Fibroblast of gingiva (primary cell): ENCODE measurements at places on chromosomes 5 and 9.
A peak's percentile ranks its signal among the peaks of the same experiment; 100 is the strongest.

GRCh38 chr5:145689235-145689634 is 145.9 kb downstream of the PRELID2 start:
- no peak for DNase-seq

DNA sequence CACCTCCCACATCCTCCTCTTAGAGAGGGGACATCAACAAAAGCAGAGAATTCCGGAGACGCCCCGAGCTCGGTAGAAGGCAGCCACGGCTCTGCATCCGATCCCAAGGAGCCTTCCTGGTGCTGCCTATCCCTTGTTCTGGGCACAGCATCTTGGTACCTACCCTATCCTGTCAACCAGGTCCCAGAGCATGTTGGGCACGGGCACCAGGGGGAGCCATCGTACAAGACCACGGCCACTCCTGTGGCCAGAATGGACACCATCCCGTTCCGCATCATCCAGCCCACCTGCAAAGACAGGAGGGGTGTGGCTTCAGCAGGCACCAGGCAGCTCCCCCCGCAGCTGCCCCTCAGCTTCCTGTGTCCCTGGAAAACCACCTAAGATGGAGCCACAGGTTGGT is 62.7 kb upstream of the ZNF354A start:
- DNase-seq, result no peak

DNA sequence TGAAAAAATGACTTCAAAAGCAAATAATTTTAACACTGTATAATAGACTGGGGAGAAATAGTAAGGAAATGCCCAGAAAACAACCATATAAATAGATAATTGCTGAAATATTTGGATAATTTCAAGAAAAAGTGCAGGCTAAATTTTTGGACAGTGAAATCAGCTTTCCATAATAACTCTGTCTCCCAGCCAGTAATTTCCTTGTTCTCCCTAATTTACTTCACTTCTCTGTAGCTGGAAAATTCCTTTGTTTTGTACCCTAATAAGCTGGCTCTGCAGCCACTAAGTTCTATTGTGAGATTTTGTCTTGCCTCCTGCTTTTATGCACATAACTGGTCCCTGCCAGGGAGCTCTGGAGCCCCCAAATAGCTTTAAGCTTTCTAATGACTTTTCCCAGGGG is 27.7 kb downstream of the PRDM6 start:
- DNase-seq, result no peak

DNA sequence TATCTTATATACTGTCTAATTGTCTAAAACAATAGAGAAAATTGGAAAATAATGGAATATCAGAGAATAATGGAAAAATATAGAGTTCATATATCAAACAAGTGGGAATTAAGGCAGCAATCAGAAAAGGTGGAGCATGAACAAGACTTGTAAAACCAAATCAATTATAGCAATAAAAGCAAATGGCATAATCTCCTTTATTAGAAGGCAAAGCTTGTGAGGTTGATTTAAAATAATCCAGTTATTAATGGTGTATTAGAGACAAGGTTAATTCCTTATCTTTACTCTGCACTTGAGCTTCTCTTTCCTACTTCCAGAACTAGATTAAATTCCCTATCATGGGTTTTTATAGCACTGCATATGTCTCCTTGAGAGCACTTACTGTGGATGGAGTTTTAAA is 64.1 kb downstream of the AMBP start:
- no peak for DNase-seq

GRCh38 chr5:82174919-82175219 is 103.3 kb downstream of the RPS23 start:
- DNase-seq, result no peak

DNA sequence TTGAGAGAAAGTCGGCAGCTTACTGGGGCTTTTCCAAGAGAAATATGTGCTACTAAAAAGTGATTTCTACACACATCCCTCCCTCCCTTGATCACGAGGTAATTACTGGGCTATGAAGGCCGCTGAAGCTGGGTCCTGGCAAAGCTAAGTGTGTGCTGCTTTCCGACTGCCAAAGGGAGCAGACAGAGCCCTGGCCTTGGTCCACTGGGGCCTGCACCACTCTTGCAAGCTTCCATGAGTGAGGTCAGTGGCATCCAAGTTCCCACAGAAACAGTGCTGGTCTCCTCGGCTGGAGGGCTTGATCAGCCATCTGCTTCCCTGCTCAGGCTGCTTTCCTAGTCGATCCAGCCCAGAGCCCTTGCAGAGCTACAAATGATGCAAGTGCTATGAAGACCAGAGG is 154.8 kb upstream of the LHFPL2 start:
- DNase-seq, result peak; percentile 76

DNA sequence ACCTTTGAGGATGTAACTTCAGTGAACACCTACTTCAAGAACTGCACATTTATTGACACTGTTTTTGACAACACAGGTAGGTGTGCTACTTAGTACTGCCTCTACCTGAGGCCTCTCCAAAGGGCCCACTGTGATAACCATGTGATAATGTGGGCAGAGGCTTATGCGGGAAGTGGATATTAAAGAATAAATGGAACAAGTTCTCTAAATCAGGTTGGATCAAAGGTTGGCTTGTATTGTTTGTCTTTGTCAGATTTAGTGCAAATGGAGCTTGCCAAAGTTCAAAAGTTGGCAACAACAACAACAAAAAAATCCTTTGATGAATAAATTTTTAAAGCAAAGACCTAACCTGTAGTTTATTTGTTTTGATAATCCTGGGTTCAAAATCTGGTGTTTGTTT is 104.2 kb upstream of the IQGAP2 start:
- DNase-seq, result no peak

DNA sequence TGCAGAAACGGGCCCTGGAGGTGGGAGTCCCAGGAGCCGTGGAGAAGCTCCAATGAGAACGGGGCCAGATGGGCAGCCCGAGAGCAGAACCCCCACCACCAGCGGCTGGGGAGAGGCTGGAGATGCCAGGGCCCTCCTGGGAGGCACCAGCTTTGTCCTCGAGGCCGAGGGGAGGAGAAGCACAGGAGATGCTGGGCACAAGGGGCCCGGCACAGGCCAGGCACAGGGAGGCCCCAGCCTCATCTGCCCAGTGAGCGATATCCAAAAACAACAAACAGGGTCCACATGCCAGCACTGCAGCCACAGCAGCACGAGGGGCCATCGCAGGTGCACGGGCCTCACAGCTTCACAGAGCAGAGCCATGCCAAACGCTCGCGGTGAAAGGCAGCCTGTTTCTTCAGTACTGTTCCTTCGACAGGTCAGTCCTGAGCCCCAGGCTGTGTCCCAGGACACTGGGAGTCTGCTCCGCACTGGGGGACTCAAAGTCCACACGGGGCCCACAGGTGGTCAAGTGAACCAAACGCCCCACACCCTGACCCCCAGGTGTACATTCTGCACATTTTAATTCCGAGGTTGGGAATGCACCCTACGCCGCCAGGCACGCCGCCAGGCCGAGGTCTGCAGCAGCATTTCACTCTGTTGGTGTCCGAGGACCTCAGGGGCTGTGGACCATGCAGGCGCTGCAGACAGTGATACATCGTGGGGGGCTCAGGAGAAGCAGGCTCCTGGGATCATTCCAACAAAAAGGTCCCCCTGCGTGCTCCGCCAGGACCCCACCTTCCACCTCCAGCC is 9.5 kb downstream of the LPCAT1 start:
- DNase-seq, result no peak

DNA sequence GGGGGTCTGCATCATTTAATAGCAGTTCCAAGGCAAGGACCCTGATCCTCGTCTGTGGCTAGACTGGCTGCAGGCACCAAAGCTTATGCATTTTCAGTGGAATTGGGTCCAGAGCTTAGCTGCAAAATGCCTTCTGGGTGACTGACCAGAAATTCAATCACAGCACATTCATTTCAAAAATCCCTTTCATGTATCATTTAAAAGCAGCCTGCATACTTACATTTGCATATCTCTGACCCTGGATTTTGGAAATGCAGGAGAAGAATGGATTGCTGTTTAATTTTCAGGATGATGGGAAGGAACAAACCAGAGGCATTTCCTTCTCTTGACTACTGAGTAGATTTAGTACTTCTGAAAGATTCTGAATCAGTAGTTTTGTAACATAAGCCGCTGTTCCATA is 122.8 kb downstream of the PPP2R2B start:
- no peak for DNase-seq

- DNase-seq, result no peak
These were observed 94.6 kb downstream of the ADAMTS2 start for GRCh38 chr5:179250561-179251225.

DNA sequence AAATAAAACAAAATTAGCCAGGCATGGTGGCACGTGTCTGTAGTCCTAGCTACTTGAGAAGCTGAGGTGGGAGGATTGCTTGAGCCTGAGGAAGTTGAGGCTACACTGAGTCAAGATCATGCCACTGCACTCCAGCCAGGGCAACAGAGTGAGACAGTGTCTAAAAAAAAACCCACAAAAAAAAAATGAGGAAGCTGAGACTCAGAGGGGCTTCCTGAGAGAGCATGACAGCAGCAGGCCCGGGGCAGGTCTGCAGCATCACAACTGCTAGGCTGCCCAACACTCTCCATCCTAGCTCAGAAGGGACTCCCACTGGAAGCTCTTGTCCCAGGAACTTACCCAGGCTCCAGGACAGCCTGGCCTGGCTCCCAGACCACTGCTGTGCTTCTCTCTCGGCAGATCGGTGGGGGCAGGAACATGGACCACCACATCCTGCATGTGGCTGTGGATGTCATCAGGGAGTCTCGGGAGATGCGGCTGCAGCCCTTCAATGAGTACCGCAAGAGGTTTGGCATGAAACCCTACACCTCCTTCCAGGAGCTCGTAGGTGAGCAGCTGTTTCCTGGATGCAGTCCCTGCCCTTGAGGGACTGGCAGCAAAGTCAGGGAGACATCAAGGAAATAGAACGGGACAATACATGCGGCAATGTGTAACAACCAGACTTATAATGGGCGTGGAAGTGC is 19.1 kb downstream of the PTGS1 start:
- DNase-seq, result no peak

- no peak for DNase-seq
These were observed 4.4 kb upstream of the MEF2C start for GRCh38 chr5:88887342-88887741.

DNA sequence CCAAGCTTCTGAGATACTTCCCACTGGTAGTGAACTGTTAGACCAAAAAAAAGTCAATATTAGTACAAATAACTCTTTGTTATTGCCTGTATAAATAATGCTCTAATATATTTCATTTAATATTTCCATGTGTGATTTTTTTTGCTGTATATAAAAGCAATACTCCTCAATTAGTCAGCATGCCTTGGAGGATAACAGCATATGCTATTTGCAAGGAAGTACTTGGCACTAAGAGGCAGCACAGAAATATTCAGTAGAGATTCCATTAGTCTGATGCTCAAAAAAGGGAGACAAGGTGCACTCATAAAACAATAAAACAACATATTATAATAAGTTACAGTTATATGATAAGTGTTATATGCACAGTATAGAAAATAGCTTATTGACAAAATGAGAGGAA is 296.6 kb upstream of the MPDZ start:
- DNase-seq, result no peak

- DNase-seq, result no peak
These were observed 234.3 kb upstream of the TMEM161B start for GRCh38 chr5:88503041-88503345.

DNA sequence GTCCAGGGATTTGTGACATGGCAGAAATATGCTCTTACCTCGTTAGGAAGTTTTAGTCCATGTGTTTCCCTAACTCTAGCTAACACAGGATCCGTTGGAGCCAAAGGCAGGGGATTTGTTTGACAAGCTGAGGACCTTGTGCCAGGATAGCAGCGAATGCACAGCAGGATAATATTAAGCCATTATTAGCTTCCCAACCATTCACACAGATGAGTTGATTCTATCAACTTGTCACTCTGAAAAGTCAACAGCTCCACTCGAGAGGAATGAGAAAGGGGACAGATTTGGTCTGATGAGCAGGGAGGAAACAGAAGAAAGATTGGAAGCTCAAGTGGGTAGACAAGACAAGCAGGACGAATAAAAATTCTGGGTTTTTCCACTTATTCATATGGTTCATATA is 106.2 kb downstream of the FSTL4 start:
- DNase-seq, result no peak

DNA sequence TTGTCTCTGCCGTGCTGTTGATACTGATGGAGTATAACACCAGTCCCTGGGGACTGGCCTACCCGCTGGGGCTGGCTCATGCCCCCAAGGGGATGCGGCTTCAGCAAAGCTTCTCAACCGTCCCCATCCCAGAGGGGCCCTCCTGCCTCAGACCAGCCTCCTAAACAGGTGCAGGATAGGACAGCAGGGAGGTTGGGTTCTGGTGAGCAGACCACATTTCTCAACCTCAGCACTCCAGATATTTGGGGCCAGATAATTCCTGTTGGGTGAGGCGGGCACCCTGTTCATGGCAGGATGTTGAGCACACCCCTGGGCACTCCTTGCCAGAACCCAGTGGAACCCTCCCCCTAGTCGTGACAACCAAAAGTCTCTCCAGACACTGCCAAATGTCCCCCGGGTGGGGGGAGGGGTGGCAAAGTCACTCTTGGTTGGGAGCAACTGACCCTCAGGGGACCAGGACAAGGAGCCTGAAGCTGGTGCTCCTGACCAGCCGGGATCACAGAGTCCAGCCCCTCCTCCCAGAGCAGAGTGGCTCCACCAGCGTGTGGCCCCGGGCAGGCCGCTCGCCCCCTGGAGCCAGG is 107.8 kb downstream of the ZNF354C start:
- DNase-seq, result no peak

- DNase-seq, result no peak
These were observed 13.1 kb upstream of the CMBL start for GRCh38 chr5:10320793-10321192.

DNA sequence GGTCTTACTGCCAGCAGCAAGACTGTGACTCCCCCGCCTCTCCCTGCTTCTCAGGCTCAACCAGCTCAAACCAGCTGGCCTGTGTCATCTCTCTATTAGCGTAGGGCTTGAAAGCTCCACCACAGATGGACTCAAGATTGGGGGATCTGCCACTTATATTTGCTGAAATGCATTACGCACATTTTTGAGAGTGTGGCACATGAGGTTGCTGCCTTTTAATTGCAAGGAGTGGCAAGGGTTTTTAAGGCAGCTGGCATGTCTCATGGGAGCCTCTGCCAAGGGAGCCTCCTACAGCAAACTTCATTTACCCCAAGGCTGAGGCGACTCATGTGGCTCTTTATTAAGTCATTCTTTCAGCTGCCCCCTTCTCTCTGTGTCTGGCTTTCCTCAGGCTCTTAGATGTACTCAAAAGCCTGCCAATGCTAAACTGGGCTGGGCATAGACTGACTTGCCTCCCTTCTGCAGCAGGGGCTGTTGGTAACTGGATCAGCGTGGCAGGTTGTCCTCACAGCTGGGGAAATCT is 219.3 kb downstream of the SMARCA2 start:
- DNase-seq, result no peak

GRCh38 chr5:78496373-78496772 is 136.0 kb downstream of the SCAMP1 start:
- no peak for DNase-seq

GRCh38 chr9:71742703-71743102 is 25.6 kb downstream of the CEMIP2 start:
- no peak for DNase-seq

GRCh38 chr5:60961685-60962084 is 16.7 kb downstream of the NDUFAF2 start:
- peak; percentile 46 for DNase-seq
